ENCODE measurements at places on chromosomes 4 and X.

- no peak for DNase-seq
Observed at GRCh38 chrX:9835585-9836210, 49.5 kb downstream of the SHROOM2 start.

DNA sequence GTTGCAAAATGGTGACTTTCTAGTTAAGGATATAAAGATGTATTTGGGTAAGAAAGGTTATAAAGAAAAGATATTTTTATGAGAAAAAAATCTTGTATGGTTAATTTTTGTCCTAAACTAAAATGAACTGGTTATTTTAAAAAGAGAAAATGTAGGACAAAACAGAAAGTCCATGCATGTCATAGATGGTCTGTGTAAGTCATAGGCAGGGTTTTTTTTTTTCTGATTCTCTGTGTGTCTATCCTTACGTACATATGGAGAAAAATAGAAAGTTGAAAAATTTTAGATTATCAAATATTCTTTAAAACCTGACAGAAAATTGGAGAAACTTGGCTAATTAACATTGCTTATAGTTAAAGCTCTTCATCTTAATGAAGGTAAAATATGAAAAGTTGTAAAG, 493.4 kb downstream of the IQCM start:
- DNase-seq: no peak

- no peak for DNase-seq
Observed at GRCh38 chrX:19291086-19291485, 52.6 kb upstream of the PDHA1 start.

- DNase-seq: no peak
Observed at GRCh38 chr4:4712800-4713528, 146.5 kb upstream of the MSX1 start.

- DNase-seq: no peak
Observed at GRCh38 chr4:163564221-163564720, 69.8 kb downstream of the TMA16 start.

All from activated CD4-positive, CD25-positive, alpha-beta regulatory T cell (primary cell).